ENCODE measurements at places on chromosomes 3 and 15. TPM values are rescaled to one million over a fixed set of nuclear protein-coding genes. Genes with fewer than 3 reads are reported as not detected.

CSTA gene
- total RNA-seq, result 2.0 TPM

CFAP100 gene
- total RNA-seq, result 0.93 TPM

CCR2 gene
- total RNA-seq, result 4.7 TPM

CYP1A1 gene
- total RNA-seq, result not detected

FANCD2OS gene
- total RNA-seq, result not detected

CYP1A2 gene
- total RNA-seq, result not detected

PRTG gene
- total RNA-seq, result 26.0 TPM

KLHL24 gene
- 178 TPM for total RNA-seq

ERC2 gene
- 3.0 TPM for total RNA-seq

CLCN2 gene
- total RNA-seq, result 13.4 TPM

NOX5 gene
- total RNA-seq, result 0.23 TPM

FBXL2 gene
- 25.0 TPM for total RNA-seq

UTS2B gene
- total RNA-seq, result 1.2 TPM

CLEC3B gene
- 64.5 TPM for total RNA-seq

CISH gene
- total RNA-seq, result 36.6 TPM

MKRN2OS gene
- 0.35 TPM for total RNA-seq

TM4SF18 gene
- total RNA-seq, result 37.4 TPM

BMF gene
- total RNA-seq, result 38.5 TPM

GXYLT2 gene
- total RNA-seq, result 26.6 TPM

Data from metanephros (tissue), 2 donors.